ENCODE measurements at places on chromosomes 3 and 15.

GRCh38 chr15:48566668-48567067 is 78.8 kb downstream of the FBN1 start:
- no peak for DNase-seq

GRCh38 chr15:77391372-77391951 is 28.4 kb downstream of the PEAK1 start:
- no peak for DNase-seq

- DNase-seq, result peak; percentile 85
Measured at GRCh38 chr15:89430530-89431341, 65.6 kb downstream of the RHCG start.

DNA sequence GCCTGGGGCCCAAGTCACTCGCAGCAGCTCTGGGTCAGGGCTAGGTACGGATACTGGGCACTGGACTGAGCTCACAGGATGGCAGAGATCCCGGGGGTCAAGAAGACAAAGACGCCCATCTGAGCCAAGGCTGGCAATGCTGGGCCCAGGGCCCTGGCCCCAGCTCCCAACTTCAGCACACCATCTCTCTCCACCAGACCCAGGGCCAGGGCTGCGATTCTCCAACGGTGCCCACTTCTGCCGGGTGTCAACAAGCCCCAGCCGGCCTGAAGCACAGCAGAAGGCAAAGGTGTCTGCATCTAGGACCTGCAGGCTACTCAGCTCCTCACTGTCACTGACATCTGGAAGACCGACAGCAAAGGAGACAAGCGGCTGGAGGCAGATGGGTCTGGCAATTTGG is 8.6 kb downstream of the WDR73 start:
- DNase-seq, result no peak

DNA sequence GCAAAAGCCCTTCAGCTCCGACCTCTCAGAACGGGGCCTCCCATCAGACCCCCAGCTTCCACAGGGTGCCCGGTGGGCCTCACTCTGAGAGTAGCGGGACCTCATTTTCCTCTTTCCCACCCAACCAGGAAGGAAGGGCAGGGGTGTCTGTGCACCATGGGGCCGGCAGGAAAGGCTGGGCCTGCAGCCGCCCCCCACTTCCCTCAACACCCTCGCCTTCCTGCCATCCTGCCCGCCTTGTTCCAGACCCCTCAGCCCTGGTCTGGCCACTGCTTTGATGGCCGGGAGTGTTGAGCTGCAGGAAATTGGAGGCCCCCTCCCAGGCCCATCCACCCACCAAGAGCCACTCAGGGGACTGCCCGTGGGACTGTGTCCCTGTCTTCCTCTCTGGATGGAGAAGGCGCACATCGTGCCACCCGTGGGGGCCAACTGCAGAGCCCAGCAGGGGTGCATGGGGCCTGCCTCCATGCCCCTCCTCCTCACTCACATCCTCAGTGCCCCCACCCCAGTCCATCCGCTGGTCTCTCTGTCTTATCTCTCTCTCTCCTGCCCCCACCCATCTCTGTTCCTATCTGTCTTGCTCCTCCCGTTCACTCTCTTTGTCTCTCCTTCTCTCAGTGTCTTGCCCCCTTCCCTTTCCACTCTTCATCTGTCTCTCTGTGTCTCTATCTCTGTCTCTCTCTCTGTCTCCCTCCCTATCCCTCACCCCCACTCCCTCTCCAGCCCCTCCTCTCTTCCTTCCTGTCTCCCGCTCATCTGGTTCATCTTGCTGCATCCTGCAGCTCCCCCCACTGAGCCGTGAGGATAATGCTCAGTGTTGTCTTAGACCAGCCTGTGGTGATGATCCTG is 1.8 kb upstream of the PLXND1 start:
- no peak for DNase-seq

DNA sequence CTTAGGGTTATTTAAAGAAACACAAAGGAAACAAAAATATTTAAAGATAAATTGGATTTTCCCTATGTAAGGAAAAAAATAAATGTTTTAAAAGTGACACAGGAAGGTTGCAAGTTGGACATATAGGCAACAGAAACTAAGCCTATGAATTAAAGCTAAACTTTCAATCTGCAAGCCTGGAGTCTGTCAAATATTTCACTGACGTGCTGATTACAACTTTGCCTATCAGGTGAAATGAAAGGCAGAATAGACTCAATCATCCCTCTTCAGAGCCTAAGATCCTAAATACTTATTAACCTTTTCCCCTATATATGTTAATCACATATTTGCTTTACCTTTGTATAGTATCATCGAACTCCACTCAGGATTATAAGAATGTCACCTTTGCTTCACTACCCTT is 1068.0 kb upstream of the ALCAM start:
- DNase-seq, result no peak

GRCh38 chr3:108006881-108007331 is 83.9 kb downstream of the CD47 start:
- DNase-seq, result peak; percentile 44

DNA sequence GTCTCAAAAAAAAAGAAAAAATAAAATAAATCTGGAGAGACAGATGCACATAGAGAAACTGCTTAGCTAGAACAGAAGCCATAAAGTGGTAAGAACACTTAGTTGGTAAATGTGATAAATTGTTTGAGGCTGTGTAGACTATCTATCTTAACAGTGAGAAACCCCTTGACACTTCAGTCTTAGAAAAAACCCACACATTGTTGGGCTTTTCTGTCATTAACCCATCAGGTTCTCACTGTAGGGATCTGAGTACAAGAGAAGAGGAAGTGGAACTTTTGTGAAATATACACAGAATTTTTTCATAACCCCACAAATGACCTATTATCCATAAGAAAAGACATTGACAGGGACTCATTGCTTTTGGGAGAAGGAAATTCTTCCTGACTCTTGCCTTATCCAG is 24.4 kb downstream of the TP63 start:
- DNase-seq, result no peak

DNA sequence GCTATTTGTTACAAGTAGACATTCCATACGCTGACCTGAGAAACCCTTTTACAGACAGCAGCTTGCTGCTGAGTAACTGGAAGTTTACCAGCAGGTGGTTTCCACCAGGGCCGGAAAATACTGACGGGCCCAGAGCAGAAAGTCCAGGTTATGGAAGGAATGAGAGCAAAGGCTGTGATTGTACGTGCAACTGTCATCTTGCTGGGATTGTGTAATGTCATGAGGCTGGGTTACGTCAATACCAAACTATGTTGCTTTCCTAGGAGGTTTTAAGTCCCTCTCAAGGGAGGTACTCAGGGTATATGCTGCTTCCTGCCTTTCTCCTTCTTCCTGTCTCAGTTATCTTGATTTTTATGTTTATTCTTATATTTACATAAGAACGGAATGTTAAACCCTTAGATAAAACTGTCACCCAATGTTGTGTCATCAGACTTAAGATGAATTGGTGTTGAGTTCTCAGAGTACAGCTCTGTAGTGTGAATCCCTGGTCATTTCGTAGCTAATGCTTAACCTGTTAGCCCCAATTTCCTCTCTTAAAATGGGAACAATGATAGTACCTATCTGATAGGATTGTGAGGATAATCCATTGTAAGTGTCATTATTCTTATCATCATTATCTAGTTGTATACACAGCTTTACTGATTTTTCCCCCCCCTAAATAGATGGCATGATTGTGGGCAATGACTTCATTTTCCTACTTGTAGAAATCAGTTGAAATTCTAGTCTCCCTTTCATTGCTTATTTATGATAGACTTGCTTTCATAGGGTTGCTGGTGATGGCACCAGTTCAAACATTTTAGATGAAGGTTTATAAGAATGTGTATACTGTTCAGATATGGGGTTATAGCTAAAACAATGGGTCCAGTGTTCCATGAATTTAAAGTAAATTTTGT is 101.4 kb downstream of the FNDC3B start:
- DNase-seq, result peak; percentile 40

- no peak for DNase-seq
Measured at GRCh38 chr3:38985581-38985980, 66.2 kb downstream of the SCN11A start.

DNA sequence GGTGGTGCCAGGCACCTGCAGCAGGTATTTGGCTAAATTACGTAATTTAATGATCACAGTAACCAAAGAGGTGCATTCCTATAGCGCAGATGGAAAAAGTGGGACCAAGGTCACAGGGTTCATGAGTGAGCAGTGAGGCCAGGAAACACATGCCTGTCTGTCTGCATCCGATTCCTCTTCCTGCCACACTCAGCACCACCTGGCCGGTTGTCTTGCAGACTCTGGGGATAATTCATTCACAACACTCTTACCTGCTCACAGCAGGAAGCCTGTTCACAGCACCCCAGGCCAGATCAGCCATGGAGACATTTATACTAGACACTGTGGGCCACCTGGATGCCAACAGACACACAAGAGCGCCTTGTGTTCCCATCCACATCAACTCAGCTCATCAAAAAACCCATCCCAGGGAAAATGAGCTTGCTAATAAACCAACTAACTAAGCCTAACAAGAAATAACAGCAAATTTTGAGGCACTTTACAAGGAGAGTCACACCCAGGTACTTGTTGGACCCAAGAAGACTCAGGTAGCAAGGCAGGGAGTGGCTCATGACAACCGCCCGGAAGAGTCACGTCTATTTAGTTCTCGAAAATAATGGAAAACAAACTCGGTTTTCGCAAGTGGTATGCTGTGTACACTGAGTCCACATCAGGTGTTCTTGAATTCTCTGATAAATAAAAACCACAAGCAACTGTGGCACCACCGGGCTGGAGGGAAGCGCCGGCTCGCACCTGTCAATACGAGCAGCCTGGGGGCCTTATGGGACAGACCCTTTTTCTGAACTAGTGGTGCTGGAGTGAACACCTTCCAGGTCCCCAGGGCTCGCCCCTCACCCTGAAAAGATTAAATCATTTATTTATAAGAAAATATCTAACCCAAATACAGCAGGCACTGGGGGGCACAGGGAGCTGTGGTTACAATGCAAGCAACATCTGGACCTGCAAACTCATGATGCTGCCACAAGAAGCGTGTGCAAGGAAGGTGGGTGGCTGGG is 40.5 kb downstream of the FAM174B start:
- no peak for DNase-seq

- DNase-seq, result no peak
Measured at GRCh38 chr3:183774631-183775030, 50.7 kb downstream of the MAP6D1 start.

DNA sequence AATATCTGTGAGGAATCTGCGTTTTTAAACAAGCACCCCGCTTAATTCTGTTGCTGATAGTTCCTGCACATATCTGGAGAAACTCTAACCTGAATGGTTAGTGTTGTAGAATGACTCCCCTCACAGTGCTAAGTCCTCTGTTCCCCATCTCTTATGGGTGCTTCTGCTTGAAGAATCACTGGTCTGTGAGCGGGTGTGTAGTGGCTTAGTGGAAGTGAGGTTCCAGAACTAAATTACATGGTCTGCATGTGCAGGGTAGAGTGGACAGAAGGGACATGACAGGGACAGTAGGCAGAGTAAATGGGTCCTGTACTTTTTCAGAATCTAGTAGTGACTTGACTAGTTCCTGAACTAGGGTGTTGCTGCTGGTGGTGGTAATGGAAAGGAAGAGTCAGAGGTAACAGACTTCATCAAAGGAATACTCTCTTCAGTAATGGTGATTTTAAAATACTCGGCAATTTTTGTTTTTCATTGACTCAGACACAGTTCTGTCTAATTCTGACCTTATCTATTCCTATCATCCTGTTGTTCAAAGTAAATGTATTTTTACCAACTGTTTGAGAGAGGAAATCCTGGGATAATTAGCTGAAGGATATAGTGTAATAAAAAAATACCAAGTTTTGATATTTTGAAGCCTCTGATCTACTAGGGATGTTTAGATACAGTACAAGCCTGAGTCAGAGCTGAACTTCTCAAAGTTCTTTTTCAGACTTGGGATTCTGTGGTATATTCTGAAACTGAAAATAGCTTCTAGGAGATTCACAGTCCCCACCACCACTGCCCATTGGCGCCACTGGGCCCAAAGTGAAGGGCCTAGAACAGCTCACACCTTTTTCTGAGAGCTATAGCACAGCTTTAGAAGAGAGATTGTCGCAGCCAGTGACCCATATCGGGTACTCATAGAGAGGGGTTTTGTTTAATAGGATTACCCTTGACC is 55.5 kb downstream of the FNDC3B start:
- no peak for DNase-seq

DNA sequence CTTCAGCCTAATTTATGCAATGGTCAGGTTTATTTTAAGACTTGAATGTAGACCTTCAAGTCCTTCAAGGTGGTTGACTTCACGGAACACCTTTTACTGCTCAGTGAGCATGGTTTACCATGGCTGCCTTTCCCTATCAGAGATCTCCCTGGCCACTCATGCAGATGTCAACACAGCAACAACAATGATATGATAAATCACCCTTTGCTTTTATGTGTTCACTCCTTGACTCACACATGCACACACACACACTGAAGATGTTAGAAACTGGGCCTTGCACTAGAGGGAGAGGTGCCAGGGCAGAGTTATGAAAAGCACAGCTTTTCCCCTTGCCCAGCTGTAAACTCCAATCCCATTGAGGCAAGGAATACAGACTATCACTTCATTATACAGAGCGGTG is 134.4 kb downstream of the WNT5A start:
- no peak for DNase-seq

DNA sequence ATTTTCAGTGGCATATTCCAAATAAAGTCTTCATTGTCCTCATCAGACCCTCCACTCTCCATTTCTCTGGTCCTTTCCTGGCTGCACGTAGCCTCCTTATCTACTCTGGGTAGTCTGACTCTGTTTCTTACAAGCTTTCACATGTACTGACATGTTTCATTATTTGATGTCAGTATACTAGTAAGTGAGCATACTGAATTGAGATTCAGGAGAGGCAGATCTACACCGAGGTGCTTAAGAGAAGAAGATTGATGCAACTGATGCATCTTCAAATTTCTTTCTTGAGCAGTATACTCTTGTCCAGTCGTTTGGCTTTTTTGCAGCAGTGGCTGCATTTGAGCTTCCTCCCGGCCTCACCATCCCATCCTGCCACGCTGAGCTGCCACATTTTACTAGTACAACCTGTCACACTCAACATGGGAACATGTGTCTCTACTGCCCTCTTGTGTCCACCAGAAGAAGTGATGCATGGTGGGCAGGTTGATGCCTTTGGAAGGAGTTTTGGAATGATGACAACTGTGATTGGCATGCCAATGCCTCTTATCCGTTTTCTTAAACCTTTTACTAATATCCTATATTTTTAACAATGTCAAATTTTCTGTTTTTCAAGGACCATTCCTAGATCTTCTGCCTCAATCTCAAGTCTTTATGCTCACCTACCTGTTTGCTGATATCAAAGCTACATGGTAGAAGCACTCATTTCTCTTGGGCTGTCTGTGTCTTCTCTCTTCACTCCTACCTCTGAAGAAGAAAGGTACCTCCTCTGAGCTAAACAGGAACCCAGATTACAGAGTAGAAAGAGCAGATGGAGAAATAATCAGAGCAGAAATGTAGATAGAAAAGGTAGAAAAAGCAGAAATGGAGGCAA is 38.7 kb downstream of the GUCA1C start:
- DNase-seq, result peak; percentile 53

DNA sequence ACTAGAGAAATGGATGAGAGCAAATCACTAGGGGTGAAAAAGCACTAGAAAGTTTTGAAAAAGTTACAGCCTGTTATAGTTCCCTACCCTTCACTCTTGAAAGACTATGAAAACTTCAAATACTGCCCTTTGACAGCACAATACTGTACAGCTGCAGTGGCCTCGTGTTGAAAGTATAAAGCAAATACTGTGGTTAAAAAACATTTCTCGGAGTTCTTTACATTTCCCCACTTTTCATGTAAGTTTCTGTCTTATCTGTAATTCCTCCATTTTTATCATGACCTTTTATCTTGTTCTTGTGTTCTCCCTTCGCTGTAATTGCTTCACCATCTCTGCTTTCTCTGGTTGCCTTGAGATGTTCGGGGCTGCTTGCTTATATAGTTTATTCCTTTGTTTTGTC is 423.8 kb upstream of the CFAP20DC start:
- DNase-seq, result no peak

- DNase-seq, result no peak
Measured at GRCh38 chr15:49094923-49095322, 48.7 kb upstream of the SECISBP2L start.

- no peak for DNase-seq
Measured at GRCh38 chr3:70947579-70947978, 635.1 kb upstream of the MDFIC2 start.
